ENCODE measurements at places on chromosomes 12 and 14.
A peak's percentile ranks its signal among the peaks of the same experiment; 100 is the strongest.

DNA sequence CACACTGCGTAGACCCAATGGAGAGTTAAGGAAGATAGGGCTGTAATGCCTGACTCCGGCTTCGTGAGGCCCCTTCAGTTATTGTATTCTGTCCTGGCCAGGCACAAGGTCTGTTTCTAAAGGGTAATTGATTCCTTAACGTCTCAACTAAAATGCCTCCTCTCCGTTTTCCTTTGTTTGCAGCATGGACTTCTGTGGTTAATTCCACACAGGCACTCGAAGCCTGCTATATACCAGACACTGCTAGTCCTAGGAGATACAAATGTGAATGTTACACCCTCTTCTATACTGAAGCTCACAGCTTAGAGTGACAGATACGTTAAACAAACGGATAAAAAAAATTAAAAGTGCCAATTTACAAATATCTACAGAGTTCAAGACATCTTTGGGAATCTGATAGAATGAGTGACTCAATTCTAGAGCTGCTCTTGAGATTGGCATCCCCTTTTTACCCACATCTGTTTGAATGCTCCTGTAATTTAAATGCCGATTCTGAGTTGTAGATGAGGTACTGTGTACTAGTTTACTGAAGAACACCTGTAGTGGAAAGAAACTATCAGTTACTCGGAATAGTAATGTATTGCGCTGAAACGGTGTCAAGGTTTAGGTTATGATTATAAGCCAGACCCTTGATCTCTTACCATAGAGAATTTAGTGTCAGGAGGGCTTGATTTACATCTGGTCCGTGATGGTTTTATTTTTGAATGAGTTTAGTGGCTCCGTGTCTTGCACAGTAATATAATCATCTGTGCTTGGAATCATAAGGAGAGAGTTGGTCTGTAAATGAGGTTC lies 784 bp downstream of the PSMA6 start:
- no peak for DNase-seq

DNA sequence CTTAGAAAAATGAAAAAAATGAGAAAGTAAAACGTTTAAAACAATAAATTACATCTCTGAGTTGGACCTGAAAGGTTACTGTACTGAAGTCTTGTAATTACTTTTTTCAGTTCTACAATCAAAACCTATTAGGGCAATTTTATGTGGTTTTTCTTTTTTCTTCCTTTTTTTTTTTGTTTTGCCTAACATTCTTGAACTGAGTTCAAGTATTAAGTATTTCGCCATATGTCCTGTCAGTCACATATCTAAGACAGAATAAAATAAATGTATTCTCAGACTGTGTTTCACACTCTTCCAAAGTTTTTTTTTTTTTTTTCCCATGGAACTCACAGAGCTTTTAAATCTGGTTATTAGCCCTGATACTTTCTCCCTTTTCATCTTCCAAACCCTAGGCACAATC lies 172.0 kb downstream of the BCAT1 start:
- DNase-seq: no peak

DNA sequence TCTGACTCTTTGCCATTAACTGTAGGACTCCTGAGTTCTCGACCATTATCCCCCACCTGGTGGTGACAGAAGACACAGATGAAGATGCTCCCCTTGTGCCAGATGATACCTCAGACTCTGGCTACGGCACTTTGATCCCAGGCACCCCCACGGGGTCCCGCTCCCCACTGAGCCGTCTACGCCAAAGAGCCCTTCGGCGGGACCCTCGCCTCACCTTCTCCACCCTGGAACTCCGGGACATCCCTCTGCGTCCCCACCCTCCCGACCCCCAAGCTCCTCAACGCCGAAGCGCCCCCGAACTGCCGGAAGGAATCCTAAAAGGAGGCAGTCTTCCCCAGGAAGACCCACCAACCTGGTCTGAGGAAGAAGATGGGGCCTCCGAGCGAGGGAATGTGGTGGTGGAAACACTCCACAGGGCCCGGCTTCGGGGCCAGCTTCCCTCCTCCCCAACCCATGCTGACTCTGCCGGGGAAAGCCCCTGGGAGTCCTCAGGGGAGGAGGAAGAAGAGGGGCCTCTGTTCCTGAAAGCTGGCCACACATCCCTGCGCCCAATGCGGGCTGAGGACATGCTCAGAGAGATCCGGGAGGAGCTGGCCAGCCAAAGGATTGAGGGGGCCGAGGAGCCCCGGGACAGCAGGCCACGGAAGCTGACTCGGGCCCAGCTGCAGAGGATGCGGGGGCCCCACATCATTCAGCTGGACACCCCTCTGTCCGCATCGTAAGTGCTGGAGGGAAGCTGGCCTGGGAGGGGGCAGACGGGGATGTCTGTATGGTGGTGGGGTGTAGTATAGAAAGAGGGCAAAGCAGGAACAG lies 14.4 kb downstream of the TNFRSF1A start:
- DNase-seq: no peak

GRCh38 chr14:55451398-55451797 lies 11.0 kb upstream of the TBPL2 start:
- DNase-seq: no peak

GRCh38 chr14:100649173-100649519 lies 61.9 kb upstream of the BEGAIN start:
- no peak for DNase-seq

GRCh38 chr12:15580431-15580830 lies 208.8 kb downstream of the EPS8 start:
- peak; percentile 5 for DNase-seq

GRCh38 chr12:33357181-33357580 lies 82.4 kb downstream of the SYT10 start:
- DNase-seq: no peak

DNA sequence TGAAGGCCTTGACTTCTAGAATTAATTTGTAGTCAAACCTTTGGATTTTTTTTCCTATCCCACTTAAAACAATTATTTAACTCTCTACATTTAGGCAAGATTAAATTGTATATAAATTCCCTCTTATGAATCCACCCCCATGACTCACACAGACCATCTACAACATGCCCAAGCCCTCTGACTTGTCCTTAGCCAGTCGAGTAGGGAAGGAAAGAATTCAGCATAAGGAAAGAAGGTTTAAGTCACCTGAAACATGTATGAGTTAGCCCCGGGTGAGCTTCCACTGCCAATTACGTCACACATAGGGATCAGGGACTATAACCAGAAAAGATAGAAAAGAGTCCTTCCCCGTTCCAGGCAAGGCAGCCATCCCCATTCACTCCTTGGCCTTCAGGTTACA lies 14.9 kb upstream of the RESF1 start:
- no peak for DNase-seq

DNA sequence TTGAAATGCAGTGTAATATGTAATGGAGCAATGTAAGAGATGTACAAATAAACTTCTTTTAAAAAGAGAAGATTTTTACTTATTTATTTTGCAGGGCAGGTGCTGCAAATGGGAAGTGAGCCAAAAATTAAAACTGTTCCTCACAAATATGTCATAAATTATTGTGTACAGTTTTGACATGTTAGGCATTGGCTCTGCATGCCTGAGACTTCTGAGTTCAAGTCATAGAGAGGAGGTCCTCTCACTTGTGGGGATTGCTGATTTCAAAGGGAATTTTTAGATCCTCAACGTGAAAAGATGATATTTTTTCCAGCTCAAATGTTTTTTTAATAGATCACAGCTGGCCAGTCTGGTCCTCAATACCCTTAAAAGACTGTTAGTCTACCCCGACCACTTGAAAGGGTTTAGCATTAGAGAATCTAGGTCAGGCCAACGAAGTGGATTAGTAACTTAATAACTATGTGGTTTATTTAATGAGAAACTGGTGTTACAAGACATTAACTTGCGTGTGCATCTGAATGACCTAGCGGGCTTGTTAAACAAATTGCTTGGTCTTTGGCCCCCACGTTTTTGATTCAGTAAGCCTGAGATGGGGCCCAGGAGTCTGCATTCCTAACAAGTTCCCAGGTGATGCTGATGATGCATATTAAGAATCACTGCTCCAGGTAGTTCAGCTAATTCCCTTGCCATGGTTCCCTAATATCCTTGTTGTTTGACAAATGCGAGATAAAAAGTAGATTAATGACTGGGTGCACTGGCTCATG lies 30.9 kb upstream of the WDR89 start:
- DNase-seq: no peak

- DNase-seq: no peak
These were observed 12.3 kb downstream of the ABCD4 start for GRCh38 chr14:74290415-74290814.

GRCh38 chr14:67618617-67619063 lies 1.1 kb upstream of the ARG2 start:
- DNase-seq: peak; percentile 23

GRCh38 chr12:94815958-94816357 lies 165.6 kb upstream of the TMCC3 start:
- DNase-seq: no peak

DNA sequence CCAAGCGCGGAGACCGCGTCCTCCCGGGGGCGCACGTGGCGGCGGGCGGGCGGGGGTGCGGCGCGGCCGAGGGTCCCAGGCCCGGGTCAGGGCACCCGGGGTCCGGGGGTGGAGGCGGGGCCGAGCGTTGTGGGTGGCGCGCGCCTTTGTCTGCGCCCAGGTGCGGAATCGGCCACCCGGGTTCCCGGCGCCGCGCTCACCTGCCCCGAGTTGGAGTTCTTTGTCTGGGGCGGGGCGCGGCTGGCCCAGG lies 50.1 kb downstream of the LRCOL1 start:
- DNase-seq: no peak

GRCh38 chr14:34461334-34462131 lies 507 bp downstream of the SPTSSA start:
- DNase-seq: peak; percentile 16

DNA sequence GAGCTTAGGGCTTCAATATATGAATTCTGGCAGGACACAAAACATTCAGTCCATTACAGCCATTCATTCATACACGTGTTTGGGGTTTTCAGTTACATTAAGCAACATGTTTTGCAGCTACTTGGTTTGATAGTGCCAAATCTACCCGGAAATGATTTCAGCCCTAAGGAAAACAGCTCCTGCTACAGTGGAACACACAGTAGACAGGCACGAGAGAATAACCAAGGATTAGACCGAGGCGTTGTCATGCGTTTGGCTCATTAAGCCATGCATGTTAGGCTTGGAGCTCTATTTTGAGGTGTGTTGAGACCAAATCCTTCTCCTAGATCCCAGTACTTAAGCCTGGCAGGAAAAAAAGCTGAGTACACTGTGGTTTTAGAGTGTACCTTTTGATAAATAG lies 177.4 kb downstream of the PRKCH start:
- no peak for DNase-seq

DNA sequence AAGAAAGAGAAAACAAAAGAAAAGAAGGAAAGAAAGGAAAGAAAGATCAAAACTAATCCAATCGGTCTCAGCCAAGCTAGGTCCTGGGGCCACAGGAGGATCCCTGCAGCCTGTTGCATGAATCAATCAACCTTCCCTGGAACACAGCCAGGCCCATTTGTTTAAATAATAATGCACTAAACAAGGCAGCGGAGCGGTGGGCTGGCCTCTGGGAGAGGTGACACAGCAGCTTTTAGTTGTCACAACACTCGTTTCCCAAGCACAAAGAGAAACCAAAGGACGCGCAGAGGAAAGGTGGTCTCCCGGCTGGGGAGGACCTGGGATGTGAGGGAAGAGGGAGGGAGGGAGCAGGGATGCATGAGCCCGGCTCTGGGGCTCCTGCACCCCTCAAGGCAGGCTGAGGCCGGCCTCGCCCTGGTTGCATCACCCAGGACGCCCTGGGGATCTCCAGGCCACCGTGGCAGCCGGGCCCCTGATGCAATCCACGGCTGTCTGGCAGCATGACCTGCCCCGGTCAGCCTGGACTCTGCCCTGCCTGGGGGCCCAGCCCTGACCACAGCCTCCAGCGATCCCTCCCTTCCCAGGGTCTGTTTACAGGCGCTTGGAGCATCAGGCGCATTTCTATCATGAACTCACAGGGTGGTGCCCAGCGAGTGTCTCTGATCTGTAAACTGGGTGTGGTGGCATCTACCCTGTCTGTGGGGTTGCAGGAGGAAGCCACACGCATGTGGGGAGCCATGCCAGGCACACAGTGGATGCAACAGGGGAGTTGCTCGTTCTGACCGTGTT lies 32.5 kb downstream of the MMP17 start:
- DNase-seq: no peak

GRCh38 chr14:51818748-51819380 lies 41.5 kb upstream of the GNG2 start:
- no peak for DNase-seq

- DNase-seq: no peak
These were observed 102.0 kb downstream of the SLC38A4 start for GRCh38 chr12:46723629-46724419.

- DNase-seq: no peak
These were observed 35.0 kb upstream of the BEGAIN start for GRCh38 chr14:100622224-100622623.

Measured in effector CD4-positive, alpha-beta T cell (primary cell).